ENCODE measurements at places on chromosomes 12 and 14. TPM values are rescaled to one million over a fixed set of nuclear protein-coding genes. Genes with fewer than 3 reads are reported as not detected.

DNA sequence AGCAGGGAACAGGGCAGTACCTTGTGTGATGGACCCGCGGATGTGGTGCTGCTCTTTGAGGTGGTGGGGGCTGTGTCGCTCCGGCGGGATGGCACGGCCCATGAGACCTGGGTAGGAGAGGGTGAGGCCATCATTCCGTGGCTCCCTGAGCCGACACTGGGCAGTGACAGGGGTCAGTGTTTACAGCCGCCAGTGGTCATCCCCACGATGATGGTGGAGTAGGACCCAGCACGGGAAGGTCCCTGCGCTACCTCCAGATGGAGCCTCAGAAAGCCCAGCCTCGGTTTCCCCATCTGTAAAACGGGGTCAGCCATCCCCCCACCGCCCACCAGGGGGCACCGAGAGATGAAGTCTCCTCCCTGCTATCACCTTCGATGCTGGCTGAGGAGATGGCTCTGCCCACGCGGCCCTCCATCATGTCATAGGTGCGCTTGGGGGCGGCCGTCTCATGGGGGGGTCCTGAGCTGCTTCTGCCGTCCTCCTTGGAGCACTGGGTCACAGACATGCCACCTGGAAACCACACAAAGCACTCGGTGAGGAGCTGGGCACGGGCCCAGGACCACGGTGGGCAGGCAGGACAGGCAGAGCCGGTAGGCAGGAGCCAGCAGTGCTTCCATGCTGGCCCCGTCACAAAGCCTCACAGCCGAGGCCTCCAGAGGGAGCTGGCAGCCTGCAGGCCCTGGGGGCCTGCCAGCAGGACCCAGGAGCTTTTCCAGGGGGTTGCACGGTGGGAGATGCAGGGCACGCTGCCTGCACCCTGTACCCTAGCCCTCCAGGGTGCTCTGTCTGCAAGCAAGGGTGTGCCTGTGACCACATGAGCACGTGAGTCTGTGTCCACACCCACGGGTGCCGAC is 53.1 kb downstream of the RFLNA start:
- DNase-seq: no peak
- H3K27me3 ChIP-seq: no peaks in the 10 kb centered on the region
- H3K27ac ChIP-seq: no peak overlapping the region
- peaks cover 98% of the 10 kb centered on the region for H3K36me3 ChIP-seq
- peaks cover 7% of the 10 kb centered on the region for H3K4me1 ChIP-seq

DNA sequence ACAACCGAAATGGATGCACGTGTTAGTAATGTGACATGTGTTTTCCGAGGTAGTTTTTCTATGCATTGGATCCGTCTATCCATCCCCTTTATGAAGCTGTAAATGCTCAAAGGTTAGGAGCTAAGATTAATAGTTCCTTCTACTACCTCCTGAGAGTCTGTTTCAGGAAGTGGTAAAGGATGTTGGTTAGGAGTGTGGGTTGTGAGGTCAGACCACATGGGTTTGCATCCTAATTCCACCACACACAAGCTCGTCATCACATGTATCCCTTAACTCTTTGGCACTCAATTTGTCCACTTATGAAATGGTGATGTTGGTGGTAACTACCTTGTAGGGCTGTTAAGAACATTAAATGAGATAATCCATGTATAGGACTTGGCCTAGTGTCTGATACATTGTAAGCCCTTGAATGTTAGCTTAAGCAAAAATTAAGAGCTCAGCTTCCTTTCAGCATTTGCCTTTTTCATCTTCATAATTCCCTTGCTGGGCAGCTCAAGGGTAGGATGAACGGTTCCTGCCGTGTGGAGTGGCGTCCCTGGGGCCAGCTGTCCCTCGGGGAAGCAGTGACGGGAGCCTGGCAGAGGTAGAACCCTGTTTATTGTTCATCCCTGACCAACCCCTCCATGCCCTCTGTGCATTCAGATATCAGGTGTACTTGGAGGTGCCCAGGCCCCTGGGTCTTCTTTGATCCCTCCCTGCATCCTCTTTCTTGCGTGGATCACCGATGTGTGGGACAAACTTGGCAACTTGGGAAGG is 52.3 kb downstream of the TSPAN9 start:
- DNase-seq: no peak
- H3K36me3 ChIP-seq: no peaks in the 10 kb centered on the region
- peaks cover 18% of the 10 kb centered on the region for H3K4me1 ChIP-seq
- H3K27ac ChIP-seq: peak overlapping the region; percentile 67
- H3K27me3 ChIP-seq: no peaks in the 10 kb centered on the region

- no peaks in the 10 kb centered on the region for H3K27me3 ChIP-seq
- no peak overlapping the region for H3K4me3 ChIP-seq
- H3K4me1 ChIP-seq: no peaks in the 10 kb centered on the region
Measured at GRCh38 chr12:117316336-117316735, 45.1 kb downstream of the NOS1 start.

DNA sequence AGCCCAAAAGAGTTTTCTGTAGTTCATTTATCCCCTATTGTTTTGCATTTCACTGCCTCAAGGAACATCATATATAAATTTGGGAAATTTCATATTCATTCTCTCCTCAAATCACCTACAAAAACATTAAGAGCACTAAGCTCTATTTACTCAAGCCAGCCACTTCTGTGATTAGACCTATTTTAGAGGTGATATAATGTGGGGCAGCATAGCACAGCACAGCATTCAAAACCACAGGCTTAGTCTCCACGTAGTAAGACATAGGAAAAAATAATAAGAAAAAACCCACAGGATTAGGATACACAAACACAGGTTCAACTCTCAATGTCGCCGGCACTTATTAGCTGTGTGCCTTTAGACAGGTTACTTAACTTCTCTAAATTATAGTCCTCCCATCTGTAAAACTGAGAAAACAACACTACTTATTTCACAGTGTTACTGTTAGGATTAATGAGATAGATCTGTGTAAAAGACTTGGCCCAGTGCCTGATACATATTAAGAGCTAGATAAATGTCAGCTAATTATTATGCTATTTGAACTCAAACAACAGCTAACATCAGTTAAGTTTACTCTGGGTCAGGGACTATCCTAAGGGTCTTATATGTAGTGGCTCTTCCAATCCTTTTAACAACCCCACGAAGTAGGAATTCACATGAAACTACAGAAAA is 20.3 kb downstream of the DCAF5 start:
- H3K4me3 ChIP-seq: no peak overlapping the region
- H3K36me3 ChIP-seq: no peaks in the 10 kb centered on the region
- peaks cover 54% of the 10 kb centered on the region for H3K4me1 ChIP-seq
- no peak overlapping the region for H3K27ac ChIP-seq

DNA sequence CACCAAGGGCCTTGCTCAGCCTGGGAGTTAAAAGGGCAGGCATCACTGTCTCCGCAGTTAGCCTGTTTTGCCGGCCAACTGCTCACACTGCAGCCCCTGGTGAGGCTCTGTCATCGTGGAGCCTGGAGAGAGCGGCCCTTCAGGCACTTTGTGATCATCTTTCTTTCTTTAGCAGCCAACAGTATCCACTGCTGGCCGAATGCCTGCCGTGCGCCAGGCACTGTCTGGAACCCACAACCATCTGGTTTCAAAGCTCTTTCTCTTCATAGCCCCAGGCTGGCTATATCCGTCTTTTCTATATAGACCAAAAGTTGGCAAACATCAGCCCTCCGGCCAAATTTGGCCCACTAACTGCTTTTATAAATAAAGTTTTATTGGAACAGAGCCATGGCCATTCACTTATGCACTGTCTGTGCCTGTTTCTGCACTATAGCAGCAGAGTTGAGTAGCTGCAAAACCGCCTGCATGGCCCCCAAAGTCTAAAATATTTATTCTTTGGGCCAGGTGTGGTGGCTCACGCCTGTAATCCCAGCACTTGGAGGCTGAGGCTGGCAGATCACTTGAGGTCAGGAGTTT is 29.5 kb downstream of the SLC8B1 start:
- H3K36me3 ChIP-seq: peaks cover 60% of the 10 kb centered on the region
- H3K27ac ChIP-seq: no peak overlapping the region
- H3K4me3 ChIP-seq: no peak overlapping the region
- H3K27me3 ChIP-seq: no peaks in the 10 kb centered on the region

Gene ZBTB39
- total RNA-seq: 3.1 TPM

DNA sequence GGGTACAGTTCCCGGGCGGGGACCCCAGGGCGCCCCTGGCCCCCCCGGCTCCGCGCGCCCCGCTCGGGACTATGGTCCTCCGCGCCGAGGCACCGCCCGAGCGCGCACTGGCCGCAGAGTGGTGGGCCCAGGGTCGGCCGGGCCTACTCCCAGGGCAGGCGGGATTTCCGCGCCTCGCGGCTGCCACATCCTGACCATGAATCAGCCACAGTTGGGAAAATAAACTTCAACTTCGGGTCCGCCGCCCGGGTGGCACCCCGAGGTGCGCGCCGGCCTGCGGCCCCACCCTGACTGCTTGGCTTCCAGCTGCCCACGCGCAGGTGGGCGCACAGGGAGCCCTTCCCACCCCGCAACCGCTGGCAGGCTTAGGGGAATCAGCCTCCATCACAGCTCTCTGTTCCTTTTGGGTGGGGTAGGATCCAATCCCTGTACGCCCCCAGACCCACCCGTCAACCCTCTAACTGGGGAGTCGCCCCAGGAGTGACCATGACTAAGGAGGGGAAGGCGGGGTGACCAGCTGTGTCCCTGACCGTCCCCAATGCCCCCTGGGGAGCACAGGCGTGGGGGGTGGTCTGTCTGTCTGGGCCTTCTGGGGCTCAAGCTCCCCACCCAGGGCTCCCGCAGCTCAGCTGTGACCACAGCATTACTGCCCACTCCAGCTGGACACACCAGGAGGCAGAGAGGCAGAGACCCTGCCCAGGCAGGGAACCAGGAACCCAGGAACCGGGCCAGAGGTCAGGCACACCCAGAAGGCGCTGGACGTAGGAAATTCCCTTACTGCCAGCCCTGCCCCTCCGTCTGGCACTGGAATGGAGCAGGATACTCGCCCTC is 678 bp downstream of the INF2 start:
- H3K4me3 ChIP-seq: peak overlapping the region; percentile 98
- no peak for DNase-seq
- peak overlapping the region; percentile 68 for H3K27ac ChIP-seq
- H3K36me3 ChIP-seq: no peaks in the 10 kb centered on the region
- no peaks in the 10 kb centered on the region for H3K27me3 ChIP-seq

Gene IAPP
- total RNA-seq: not detected

Gene OTOGL
- total RNA-seq: 0.14 TPM
